ENCODE measurements at places on chromosomes 5 and 9. TPM values are rescaled to one million over a fixed set of nuclear protein-coding genes. Genes with fewer than 3 reads are reported as not detected.

- DNase-seq, result no peak
Measured at GRCh38 chr5:107876261-107876660, 205.5 kb upstream of the EFNA5 start.

DNA sequence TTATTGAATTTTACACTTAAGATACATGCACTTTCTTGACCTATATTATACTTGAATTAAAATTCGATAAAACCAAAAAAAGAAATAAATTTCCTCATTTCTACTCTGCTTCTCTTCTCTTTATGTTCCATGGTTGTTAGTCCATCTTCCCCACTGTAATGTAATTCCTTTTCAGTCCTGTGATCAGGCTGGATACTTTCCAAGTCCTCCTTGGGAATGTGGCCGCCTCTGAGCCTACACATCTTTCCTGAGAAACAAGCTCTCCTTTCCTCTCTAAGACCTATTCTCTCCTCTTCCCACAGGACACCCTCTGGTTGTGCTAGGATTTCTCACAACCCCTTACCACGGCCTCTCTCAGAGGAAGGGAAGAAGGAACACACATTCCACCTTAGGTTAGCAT, 285.1 kb downstream of the DNAH5 start:
- DNase-seq, result no peak

DNA sequence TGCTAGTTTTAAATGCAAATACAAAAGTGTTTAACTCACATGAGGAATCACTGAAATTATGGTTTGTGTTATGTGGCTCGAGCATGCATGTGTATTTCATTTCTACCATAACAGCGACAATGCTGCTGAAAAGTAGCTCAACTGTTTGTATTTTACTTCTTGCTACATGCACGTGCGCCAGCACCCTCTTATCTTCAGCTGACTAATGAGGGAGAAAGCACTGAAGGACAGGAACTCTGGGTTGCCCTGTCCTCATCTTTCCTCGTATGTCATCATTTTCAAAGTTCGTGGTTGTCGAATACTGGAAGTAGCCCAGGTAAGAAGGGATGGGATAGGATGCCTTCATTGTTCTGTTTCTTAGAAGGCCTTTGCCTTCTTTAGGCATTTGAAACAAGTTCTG, 120.3 kb downstream of the SYK start:
- DNase-seq, result no peak

- DNase-seq, result no peak
Measured at GRCh38 chr5:140202078-140202477, 27.1 kb downstream of the CYSTM1 start.

DNA sequence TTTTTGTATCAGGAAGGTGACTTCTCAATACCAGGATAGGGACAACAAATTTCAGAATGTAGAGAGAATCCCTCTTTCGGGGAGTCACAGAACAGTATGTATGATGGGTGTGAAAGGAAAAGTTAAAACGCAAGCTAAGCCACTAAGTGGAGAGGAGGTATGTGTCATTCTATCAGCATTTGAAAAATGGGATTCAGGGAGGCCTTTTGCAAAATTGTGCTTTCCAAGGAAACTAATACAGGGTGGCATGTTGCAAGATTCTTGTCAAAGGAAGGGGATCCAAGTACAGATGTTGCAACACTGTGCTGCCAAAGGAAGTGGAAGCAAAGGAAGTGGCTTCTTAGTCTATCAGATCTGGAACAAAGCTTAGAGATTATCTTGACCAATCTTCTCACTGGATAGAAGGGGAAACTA, 12.6 kb upstream of the TNIP1 start:
- DNase-seq, result no peak

DNA sequence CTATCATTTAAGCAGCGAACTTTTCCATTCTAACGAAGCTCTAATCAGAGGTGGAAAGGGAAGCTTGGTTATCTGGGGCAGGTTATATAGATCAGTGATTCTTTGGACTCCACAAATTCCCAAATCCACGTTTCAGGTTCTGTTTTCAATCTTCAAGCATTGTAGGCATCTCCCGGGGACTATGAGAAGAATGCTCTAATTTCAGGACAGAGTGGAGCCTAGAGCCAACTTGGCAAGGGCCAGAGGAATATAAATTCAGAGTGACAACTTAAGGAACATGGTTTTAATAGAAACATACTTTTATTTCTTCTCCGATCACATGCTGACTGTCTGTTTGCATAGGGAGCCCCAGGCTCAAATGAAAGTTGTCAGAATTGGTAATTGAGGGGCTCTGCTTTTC, 514.0 kb upstream of the KLF4 start:
- no peak for DNase-seq

Gene RNF208
- 9.3 TPM for polyA plus RNA-seq

DNA sequence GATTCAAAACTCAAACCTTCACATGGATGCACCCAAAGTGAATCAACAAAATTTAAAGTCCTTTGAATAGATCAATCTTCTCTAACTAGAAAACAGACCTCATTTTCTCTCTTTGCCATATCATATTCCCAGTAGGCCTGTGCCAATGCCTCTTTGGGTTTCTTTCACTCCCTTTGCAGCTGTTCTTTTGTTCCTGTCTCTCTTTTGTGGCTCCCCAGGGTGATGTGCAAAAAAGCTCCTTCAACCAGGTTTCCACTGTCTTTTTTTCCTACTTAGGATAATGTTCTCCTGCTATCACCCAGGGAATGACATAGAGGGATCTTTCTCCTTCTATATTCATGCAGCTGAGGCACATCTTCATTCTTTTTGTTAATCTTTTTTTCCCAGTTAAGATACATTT, 54.6 kb downstream of the MARCHF3 start:
- no peak for DNase-seq

Gene NEUROG1
- not detected for polyA plus RNA-seq

GRCh38 chr9:21570643-21571275, 88.6 kb upstream of the IFNE start:
- DNase-seq, result no peak

- no peak for DNase-seq
Measured at GRCh38 chr9:82532504-82533180, 530.3 kb downstream of the RASEF start.

Gene IFNA21
- polyA plus RNA-seq, result not detected

Data from heart left ventricle (tissue), 16 donors.